GM04504 (cell line): ENCODE measurements at places on chromosomes 16 and 17.

- no peak for DNase-seq
These were observed 157.4 kb downstream of the FOXL1 start for GRCh38 chr16:86735727-86736126.

DNA sequence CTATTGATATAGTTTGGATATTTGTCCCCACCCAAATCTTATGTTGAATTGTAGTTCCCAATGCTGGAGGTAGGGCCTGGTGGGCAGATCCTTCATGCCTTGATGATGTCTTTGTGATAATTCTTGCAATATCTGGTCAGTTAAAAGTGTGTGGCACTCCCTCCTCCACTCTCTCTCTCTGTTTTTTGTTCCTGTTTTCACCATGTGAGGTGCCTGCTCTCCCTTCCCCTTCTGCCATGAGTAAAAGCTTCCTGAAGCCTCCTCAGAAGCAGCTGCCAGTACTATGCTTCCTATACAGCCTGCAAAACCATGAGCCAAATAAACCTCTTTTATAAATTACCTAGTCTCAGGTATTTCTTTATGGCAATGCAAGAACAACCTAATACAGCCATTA lies 47.3 kb downstream of the TOM1L2 start:
- no peak for DNase-seq

GRCh38 chr16:66717776-66718175 lies 21.2 kb upstream of the CMTM4 start:
- DNase-seq, result no peak

GRCh38 chr16:27476240-27476639 lies 73.5 kb downstream of the GTF3C1 start:
- DNase-seq, result no peak

DNA sequence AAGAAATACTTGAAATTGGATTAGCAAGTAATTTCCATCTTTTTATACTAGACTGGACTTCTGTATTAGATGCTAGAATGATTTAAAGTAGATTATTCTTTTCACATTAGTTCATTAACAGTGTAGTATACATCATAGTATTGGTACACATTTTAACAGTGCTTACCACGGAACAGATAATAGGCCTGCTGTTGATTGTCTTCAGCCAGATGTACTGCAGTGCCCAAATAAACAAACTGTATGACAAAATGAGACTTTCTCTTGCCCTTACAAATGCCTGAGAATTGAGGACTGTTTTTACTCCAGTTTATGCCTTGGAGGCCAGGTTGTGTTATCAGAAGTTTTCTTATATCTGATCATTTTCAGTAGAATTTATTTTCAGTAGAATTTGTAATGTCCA lies 631 bp downstream of the EVI2A start:
- DNase-seq, result no peak

DNA sequence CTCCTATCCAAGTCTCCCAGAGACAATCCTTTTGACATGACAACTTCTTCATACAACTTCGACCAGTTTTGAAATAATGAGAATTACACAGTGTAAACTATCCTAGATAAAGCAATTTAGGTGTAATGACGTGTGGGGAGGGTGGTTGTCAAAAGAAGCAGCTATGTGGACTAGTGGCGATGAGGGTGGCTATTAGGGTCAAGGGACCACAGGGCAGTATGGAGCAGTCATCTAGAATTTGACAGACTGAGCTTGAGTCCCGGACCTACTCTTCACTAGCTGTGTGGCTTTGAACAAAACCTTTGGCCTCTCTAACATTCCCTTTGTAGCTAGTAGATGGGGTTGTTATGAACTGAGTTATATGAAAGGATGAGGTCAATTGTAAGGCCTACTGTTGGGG lies 247.1 kb downstream of the HAPSTR1 start:
- DNase-seq, result no peak

DNA sequence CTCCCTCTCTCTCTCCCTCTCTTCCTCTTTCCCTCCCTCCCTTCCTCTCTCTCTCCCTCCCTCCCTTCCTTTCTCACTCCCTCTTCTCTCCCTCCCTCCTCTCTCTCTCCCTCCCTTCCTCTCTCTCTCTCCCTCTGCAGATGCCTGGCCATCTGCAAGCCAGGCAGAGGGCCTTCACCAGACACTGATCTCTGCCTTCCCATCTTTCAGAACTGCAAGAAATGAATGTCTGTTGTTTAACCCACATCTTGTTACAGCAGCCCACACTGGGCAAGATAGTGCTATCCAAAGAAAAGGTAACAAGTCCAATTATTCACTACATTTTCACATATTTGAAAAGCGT lies 26.2 kb upstream of the CDRT4 start:
- no peak for DNase-seq

DNA sequence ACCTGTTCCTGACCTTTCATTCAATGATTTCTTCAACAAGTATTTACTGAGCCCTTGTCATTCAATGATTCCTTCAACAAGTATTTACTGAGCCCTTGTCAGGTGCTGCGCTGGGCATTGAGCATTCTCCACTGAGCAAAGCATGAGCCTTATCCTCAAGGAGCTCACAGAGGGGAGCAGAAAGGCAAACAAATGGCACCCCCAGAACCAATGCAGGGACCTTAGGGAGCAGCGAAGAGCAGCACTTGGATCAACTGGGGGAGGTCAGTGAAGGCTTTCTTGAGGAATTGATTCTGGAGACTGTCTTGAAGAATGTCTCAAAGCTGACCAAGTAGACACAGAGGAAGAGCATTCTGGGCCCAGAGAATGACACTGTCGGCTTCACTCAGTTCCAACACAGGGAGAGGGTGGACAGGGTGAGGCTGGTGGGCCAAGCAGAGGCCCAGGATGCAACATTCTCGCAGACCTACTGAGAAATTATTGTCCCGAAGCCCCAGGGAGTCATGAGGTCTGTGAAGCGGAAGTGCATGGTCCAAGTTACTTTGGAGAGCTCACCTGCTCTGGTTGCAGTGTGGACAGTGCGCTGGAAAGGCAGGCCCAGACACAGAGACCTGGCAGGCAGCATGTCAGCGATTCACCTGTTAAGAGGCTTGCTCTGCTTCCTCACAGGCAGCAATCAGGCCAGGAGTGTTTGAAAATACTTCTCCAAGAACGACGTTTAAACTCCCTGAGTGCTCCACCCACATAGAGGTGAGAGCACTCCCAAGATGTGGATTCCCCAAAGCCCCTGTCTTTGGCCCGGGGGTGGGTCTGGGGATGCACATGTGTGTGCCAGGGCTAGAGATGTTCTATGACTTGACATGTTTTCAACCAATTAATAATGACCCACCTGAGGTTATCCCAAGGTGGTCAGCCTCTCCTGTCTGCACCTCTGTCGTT lies 3.2 kb upstream of the MPO start:
- DNase-seq, result no peak

- DNase-seq, result peak; percentile 32
These were observed 32.7 kb upstream of the CDH1 start for GRCh38 chr16:68704232-68704867.

DNA sequence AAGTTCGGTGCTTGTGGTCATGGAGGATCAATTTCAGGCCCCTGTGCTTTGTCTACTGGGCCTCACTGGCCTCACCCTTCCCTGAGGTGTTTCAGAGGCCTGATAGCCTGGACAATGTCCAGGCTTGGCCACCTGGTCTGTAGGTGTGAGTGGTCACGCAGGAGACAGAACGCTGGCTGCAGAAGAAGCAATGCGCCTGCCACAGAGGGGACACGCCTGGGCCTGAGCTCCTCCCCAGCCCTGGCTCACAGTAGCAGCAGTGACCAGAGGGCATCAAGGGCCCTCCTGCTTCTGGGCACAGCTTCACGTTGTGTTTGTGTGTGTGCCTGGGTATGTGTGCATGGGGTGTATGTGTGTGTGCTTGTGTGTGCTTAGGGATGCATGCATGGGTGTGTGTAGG lies 1.9 kb upstream of the PITPNM3 start:
- no peak for DNase-seq

- no peak for DNase-seq
These were observed 5.4 kb upstream of the ICAM2 start for GRCh38 chr17:64025732-64026294.

DNA sequence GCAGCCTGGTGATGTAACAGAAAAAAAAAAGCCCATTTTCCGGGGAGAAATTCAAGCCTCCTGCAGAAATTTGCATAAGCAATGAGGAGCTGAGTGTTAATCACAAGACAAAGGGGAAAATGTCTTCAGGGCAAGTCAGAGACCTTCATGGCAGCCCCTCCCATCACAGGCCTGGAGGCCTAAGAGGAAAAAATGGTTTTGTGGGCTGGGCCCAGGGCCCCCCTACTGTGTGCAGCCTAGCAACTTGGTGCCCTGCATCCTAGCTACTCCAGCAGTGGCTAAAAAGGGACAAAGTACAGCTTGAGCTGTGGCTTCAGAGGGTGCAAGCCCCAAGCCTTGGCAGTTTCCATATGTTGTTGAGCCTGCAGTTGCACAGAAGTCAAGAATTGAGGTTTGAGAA lies 49.7 kb downstream of the AHSP start:
- DNase-seq, result no peak

- no peak for DNase-seq
These were observed 1.4 kb upstream of the PITPNA start for GRCh38 chr17:1563786-1564613.

DNA sequence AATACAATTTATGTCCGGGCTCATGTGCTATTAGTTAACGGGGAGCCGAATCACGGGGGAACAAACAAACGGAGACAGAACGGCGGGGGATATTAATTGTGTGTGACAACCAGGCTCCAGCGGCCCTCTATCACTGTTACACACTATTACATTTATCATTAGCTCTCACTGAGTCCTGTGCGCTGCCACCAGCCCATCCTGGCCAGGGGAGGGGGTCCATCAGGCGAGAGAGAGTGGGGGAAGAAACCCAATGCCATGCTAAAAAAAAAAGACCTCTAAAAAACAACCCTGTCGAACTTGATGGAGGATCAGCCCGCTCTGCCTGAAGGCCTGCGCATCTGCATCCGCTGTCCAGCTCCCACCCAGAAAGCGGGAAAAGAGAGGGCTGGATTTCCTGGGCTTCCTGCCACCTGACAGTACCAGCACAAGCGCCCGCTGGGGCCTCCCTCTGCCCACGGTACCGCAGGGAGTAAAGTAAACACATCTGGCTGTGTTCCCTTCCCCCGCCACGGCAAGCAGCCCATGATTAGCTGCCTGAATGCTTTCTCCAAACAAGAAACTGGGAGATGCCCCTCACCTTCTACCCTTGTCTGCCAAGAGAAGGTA lies 41.7 kb downstream of the PIPOX start:
- DNase-seq, result no peak

DNA sequence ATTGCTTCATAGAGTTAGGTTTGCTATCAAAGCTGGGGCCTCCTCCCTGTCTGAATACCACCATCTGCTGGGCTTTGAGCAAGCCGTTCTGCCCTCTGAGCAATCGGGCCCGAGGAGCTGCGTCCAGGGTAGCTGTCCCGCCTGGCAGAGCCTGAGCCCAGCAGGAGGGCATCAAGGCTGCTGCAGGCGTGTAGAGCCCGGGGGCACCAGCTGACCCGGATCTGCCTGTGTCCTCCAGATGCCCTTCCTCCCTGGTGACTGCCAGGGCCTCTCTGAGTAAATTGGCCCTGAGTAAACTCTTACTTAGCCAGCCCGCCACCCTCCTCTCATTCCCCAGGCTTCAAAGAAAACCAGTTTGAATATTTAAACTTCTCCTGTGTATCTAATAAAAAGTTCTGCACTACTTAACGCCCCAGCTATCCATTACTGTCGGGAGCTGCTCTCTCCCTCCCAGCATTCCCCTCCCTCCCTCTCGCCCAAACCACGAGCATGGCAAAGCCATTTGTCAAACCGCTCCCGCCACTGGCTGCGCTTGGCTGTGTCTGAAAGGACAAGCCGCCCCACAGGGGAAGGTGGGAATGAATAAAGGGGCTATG lies 16.4 kb downstream of the CDK5RAP3 start:
- DNase-seq, result no peak

DNA sequence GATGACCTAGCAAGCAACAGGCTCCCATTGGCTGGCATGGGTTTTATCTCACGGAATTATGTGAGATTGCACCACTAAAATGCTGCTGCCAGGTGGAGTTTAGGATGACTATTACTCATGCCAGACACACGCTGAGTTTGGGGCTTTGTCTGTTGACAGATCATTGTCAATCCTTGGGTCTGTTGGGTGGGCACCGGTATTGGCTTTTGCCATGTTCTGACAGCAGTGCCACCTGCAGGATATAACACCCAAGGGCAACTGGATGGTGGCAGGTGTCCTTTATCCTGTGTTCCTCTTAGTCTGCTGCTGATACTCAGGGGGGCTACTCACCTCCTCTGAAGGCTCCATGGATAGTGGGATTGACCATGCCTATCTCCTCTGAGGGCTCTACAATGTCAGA lies 221.6 kb upstream of the DYNLRB2 start:
- DNase-seq, result no peak

GRCh38 chr17:39173526-39174274 lies 7.7 kb upstream of the ARL5C start:
- DNase-seq, result no peak

GRCh38 chr16:23089111-23089510 lies 60.1 kb downstream of the USP31 start:
- no peak for DNase-seq

DNA sequence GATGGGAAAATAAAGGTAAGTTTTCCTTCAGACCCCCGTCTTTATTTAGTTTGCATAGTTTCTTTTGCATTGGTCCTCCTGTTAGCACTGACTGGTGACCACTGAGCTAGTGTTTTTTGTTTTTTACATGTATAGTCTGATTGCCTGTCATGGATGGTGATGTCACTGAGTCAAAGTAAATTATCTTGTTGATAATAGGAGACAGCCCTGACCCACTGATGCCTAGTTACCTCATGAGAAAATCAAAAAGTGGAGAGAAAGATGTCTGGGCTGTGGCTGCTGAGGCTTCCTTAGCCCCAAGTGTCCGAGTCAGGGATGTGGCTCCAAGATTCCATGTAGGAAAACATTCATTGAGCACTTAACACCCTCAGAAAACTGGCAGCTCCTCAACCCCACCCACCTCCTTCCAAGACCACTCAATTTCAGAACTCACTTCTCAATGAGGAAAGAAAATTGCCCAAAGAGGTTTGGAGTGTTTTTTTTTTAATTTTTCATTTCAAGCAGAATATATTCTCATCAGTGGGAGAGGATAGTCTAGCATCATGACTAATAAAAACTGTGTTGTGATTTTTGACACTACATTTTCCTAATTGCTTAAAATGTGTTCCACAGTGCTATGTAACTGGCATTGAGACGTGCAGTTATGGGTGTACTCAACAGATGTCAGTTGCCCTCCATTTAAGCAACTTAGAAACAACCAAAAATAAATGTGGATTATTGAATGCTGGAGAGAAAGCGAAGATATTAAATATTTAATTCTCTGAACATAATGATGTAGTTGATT lies 38.7 kb upstream of the NUDT7 start:
- DNase-seq, result no peak
